ENCODE measurements at places on chromosomes 12 and 14.
A peak's percentile ranks its signal among the peaks of the same experiment; 100 is the strongest.

GRCh38 chr14:25237845-25238244 lies 187.9 kb upstream of the STXBP6 start:
- no peak for DNase-seq

- no peak for DNase-seq
Observed at GRCh38 chr12:7034464-7034863, 16.2 kb upstream of the LPCAT3 start.

GRCh38 chr14:63632932-63633514 lies 8.6 kb downstream of the WDR89 start:
- no peak for DNase-seq

GRCh38 chr12:66708704-66709456 lies 30.0 kb upstream of the GRIP1 start:
- DNase-seq = peak; percentile 15

DNA sequence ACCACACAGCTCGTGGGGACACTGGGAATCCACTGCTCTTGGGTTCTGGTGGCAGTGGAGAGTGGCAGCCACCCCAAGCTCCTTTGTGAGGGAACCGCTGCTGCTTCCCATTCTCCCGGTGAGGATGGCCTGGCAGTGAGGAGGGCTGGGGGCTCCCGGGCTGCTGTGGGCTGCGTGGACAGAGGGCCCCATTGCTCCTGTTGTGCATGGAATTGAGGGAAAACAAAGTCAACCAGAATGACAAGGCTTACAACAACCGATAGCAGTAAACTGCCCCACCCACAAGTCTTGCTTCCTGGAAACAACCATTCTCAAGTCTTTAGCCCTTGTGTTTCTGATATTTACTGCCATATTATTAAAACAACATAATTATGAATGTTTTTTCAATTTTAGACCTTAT lies 32.1 kb downstream of the TMTC1 start:
- no peak for DNase-seq

GRCh38 chr12:31206038-31206670 lies 119.8 kb downstream of the SINHCAF start:
- no peak for DNase-seq

Data from SK-N-DZ (cell line).